ENCODE measurements at places on chromosomes 5 and 9. TPM values are rescaled to one million over a fixed set of nuclear protein-coding genes. Genes with fewer than 3 reads are reported as not detected.
A peak's percentile ranks its signal among the peaks of the same experiment; 100 is the strongest.

The TSSK1B gene
- total RNA-seq = not detected

The ROR2 gene
- 7.2 TPM for total RNA-seq

GRCh38 chr5:127335381-127335780 is 44.8 kb downstream of the MEGF10 start:
- DNase-seq = no peak

The LTC4S gene
- total RNA-seq = 13.4 TPM

The CCNO gene
- total RNA-seq = not detected

GRCh38 chr9:70959366-70959765 is 162.1 kb downstream of the TRPM3 start:
- no peak for DNase-seq

- no peak for DNase-seq
Measured at GRCh38 chr9:108603141-108603540, 252.6 kb downstream of the ACTL7B start.

DNA sequence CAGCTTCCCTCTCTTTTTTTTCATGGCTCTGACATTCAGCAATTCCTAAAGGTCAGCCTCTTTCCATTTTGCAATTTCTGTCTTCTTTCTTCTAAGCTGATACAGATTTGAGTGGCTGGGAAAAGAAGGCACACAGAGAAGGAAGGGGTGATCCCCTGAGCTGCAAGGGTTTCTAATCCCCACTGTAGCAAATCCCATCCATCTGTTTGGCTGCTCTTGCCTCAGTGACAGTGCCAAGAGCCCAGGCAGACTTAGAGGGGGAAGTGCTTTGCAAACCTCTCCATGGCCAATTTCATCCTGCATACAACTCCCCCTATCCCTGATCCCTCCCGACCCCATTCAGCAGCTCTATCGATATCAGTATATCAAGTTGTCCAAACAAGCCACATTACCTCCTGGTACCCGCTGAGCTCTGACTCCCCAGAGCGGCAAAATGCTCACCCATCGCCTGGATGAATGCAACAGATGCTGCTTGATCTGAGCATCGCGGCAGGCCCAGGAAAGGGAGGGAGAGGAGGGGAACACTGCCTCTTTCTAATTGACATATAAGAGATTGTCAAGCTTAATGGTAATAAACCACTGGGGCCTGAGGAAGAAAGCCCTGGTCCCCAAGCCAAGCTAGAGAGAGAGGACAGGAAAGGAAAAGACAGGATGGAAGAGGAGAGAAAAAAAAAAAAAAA is 268.9 kb downstream of the ASTN2 start:
- no peak for DNase-seq

- DNase-seq = peak; percentile 12
Measured at GRCh38 chr5:179875741-179876609, 17.4 kb upstream of the MRNIP start.

The CAAP1 gene
- total RNA-seq = 13.8 TPM

The BARHL1 gene
- total RNA-seq = not detected

DNA sequence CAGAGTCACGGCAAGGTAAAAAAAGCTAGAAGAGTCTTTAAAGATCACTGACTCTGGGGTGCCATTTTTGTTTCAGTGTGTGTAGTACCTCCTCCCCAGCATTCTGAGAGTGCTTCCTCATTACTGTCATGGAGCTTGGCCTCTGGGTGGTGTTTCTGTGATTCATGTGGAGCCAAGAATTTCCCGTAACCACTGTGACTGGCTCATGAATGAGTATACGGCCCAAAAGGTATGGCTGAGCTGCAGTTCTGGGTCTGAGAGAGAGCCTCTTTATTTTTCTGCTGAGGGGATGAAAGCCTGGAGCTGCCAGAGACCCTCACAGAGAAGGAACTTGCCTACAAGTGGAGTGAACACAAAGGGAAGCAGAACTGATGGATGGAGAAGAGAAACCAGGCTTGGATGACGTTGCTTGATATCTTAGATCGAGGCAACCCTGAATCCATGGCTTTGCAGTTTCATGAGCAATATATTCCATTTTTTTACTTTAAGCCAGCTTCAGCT is 85.6 kb downstream of the PTTG1 start:
- DNase-seq = no peak

DNA sequence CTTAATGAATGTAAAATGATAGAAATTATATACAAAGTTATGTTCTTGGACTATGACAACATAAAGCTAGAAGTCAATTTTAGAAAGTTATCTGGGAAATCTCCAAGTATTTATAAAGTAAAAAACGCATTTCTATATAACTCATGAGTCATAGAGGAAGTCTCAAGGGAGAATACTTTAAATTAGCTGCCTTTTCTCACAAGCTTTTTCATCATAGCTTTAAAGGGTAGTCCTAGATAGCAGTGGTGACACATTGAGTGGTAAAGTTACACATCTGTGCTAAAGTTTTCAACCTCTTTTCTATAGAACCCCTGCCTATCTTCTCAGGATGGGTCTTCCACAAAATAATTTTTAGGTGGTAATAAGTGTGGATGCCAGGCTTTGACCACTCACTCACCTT is 598.3 kb upstream of the FAM174A start:
- no peak for DNase-seq

DNA sequence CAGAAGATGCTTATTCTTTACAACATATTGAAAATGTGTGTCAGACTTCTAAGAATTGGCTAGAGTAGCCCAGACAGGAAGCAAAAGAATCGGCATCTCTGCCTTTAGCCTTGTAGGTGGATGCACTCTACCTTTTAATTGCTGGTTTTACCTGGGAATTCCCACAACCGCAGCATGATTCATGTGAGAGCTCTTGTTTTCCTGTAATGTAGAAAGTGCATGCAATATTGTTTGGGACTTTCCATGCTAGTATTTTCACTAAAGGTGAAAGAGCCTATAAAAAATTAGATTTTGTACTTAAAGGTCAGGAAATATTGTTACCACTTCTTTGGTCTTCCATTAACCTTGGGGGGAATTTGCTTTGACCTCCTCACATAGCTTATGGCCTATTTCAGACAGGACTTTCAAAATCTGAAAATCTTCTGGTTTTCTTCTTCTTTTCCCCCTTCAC is 89.8 kb downstream of the NTRK2 start:
- DNase-seq = no peak

The C5orf52 gene
- not detected for total RNA-seq

- DNase-seq = peak; percentile 85
Measured at GRCh38 chr5:15499528-15500324, at the start of gene FBXL7. Gene FBXL7, plus strand, starts transcription at chr5:15500180.

The GMCL2 gene
- total RNA-seq = not detected

DNA sequence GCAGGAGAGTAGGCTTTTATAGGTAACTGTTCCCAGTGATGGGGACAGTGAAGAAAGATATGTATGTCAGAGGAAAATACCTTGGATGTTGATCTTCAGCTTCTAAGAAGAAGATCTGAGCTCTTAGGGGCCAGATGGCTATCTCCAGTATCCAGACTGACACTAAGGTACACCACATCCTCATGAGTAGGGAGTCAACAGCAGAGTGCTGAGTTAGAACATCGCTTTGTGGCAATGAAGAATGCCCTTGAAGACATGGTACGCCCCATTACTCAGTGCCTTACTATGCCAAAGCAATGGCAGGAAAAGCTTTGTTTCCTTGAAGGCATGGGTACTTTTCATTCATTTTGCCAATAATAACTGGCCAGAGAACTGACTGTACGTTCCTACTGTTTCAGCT is 263.7 kb downstream of the CEMIP2 start:
- no peak for DNase-seq

The SLC6A3 gene
- 0.18 TPM for total RNA-seq

The C5orf58 gene
- not detected for total RNA-seq

GRCh38 chr5:59538750-59539121 is 354.8 kb downstream of the PDE4D start:
- DNase-seq = no peak

DNA sequence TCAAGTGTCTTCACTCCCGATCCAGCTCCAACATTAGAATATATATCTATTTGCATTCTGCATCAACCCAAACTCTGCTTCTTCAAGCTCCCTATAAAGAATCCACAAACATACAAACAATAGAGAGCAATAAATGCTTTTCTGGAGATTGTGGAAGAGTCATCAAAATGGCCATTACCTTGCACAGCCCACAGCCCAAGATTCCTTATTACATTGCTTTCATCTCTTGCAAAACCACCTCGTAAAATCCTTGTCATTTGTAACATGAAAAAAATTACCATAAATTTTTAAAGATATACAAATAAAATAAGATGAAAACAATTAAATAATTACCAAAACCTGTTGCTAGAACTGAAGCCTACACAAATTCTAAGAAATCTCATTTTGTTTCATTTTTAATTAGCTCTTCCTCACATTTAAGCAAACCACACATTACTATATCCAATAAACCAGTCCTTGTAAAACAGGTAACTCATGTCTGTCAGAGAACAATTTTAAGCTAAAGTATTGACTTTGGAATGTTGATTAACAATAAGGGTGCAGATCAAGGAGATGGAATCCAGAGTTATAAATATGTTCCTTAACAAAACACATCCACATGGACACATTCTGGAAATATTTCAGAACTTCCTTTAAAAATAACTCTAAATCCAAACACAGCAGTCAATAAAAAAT is 7.1 kb downstream of the SPINK9 start:
- no peak for DNase-seq

The EIF4EBP3 gene
- total RNA-seq = 16.2 TPM
